ENCODE measurements at places on chromosomes 6 and 20.
A peak's percentile ranks its signal among the peaks of the same experiment; 100 is the strongest.

DNA sequence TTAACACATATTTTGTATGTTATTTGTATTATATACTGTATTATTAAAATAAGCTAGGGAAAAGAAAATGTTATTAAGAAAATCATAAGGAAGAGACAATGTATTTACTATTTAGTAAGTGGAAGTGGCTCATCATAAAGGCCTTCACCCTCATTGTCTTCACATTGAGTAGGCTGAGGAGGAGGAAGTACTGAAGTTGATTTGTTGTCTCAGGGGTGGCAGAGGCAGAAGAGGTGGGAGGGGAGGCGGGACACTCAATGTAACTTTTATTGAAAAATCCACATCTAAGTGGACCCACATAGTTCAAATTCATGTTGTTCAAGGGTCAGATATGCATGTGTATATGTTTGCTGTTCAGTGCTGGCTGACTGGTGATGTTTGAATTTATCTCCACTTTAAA, 210.2 kb upstream of the CITED2 start:
- no peak for DNase-seq

- DNase-seq: no peak
Observed at GRCh38 chr6:28081486-28081751, 1.1 kb downstream of the ZNF165 start.

- no peak for DNase-seq
Observed at GRCh38 chr6:157248264-157248663, 75.1 kb downstream of the TMEM242 start.

DNA sequence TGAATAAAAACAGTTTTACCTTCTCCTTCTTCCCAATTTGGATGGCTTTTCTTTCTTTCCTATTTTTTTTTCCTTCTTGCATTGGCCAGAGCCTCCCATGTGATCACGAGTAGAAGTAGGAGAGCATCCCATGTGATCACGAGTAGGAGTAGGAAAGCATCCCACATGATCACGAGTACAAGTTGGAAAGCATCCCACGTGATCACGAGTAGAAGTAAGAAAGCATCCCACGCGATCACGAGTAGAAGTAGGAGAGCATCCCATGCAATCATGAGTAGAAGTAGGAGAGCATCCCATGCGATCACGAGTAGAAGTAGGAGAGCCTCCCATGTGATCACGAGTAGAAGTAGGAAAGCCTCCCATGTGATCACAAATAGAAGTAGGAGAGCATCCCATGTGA, 218.6 kb downstream of the DLL1 start:
- DNase-seq: no peak

- peak; percentile 36 for DNase-seq
Observed at GRCh38 chr20:48275286-48276020, 490.2 kb upstream of the SULF2 start.

- no peak for DNase-seq
Observed at GRCh38 chr20:6630514-6630913, 137.0 kb upstream of the BMP2 start.

DNA sequence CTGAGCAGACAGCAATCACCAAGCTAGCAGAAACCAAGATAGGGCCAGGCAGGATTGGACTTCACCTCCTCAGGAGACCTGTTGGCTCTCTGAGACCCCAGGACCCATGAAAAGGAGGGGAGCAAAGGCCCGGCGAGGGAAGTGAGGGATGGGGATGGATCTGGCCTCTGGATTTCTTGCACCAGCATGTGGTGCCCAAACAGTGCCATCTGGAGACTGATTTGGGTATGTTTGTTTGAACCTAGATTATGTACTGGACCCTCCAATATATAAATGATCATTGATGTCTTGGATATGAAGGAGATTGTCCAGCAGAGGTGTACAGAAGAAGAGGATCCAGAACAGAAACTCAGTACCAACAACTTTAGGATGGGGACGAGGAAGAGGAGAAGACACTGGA, 83.4 kb upstream of the LY86 start:
- no peak for DNase-seq

- no peak for DNase-seq
Observed at GRCh38 chr6:30562470-30563425, 5.7 kb downstream of the PRR3 start.
